ENCODE measurements at places on chromosomes 5 and 9.

GRCh38 chr5:18312016-18312415 lies 677.8 kb downstream of the TAF11L14 start:
- no peak for DNase-seq

- peak; percentile 96 for DNase-seq
Observed at GRCh38 chr5:141564216-141564692, 54.5 kb downstream of the DIAPH1 start.

DNA sequence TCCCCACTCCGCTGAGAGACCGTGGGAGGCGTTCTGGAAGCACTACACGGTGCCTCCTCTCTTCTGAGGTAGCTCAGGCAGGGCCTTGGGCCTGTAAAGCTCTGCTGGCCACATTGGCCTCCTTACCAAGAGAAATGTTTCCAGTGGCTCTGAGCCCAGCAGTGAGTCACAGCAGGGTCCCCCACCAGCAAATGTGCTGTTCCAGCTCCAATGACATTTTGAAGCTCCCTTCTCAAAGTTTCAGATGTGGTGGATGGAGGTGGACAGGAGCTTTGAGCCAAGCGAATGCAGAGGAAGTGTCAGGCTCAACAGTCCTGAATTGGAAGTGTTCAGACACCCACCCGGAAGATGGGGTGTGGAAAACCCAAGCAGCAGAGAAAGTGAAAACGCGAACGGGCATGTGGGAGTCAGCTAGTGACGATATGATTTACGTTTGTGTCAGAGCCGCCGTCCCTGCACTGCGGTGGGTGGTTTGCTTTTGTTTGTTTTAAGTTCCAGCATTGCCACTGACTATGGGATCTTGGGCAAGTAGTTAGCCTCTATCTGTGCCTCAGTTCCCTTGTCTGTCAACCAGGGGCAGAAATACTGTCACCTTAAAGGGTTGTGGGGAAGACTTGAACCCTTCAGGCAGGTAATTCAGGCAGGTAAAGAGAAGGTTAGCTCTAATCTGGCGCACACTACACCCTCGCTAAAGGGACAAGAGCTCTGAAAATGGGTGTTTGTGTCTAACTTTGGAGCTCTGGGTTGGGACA lies 38.2 kb downstream of the C5orf15 start:
- DNase-seq = peak; percentile 82

GRCh38 chr9:90825586-90825985 lies 24.0 kb downstream of the SYK start:
- no peak for DNase-seq

- no peak for DNase-seq
Observed at GRCh38 chr5:154690488-154690887, 64.7 kb upstream of the LARP1 start.

DNA sequence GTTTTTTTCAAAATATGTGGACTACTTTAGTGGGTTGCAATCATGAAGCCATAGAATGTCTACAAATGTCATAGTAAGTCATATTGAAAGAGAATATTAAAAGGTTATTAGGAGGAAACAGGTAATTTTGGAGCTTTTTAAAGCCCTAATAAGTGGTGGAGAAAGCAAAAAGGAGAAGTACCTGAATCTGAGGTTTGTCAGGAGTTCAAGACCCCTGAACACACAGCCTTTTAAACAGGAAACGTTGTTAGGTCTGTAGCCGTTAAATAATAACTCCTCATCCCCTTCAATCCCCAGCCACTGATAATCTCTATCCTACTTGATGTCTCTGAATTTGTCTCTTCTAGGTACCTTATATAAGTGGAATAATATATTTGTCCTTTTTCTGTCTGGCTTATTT lies 51.1 kb downstream of the SPEF2 start:
- no peak for DNase-seq

GRCh38 chr5:179405426-179406030 lies 60.3 kb upstream of the ADAMTS2 start:
- no peak for DNase-seq

GRCh38 chr5:116497631-116498030 lies 77.0 kb downstream of the SEMA6A start:
- no peak for DNase-seq

- DNase-seq = no peak
Observed at GRCh38 chr9:125254231-125254630, 7.4 kb upstream of the GAPVD1 start.

DNA sequence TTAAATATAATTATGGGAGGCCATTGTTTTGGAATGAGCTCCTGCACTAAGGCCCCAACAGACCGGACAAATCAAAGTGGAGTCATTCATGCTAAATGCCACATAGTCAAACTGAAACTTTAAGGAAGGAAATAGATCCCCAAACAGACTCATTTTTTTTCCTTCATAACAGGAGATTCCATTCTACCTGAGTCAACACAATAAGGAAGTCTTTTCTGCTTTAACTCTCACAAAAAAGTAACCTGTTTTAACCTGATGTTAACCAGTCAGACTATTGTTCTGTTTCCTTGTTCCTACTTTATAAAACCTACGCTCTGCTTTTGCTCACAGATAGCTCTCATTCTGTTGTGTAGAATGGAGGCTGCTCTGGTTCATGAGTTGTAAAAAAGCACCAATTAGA lies 234.9 kb downstream of the YTHDC2 start:
- DNase-seq = no peak

GRCh38 chr5:168086104-168086610 lies 205.3 kb upstream of the WWC1 start:
- no peak for DNase-seq

DNA sequence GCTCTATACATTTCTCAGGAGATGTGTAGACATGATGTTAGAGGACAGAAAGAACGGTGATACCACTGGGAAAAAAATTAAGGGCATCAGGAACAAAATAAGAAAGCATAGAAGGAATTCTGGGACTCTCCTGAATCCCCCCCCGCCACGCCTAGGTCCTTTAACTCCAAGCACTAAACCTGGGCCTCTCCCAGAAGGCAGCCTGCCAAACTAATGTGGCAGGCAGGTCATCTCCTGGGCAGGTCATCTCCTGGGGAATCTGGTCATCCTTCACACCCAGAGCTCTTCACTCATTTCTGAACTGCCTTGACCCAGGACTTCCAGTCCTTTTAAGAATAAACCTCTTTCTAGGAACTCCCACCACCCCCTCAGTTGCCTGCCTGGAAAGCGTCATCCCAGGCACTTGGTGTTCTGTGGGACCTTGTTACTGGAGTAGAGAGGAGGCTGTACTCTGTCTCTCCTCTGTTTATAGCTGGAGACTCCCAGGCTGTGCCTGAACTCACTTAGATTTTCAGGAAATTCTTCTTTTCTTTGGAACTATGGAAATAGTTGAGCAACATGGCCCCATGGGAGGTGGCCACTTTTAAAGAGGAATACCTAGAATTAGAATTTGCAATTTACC lies 24.1 kb downstream of the PSAT1 start:
- DNase-seq = no peak

DNA sequence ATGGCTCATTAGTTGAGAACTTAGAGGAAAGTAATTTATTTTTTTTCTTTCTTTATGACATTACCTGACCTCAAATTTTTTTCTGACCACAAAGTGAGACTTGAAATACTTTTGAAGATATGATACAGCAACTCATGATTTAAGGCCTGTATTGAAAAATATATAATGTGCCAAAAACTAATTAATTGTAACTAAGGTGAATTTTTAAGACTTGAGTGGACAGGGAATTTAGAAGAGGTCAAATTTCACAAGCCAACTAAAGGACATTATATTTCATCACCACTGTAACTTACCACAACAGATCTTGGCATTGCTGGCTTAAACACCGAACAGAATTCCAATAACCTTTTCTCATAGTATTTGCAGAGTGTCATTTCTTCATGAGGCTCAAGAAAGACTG lies 1.8 kb downstream of the CCNH start:
- DNase-seq = peak; percentile 75

GRCh38 chr5:89697581-89697980 lies 712.0 kb downstream of the CETN3 start:
- DNase-seq = no peak
